ENCODE measurements at places on chromosomes 3 and 15.

- no peak for DNase-seq
These were observed 12.8 kb upstream of the SH3BP5 start for GRCh38 chr3:15345066-15345607.

DNA sequence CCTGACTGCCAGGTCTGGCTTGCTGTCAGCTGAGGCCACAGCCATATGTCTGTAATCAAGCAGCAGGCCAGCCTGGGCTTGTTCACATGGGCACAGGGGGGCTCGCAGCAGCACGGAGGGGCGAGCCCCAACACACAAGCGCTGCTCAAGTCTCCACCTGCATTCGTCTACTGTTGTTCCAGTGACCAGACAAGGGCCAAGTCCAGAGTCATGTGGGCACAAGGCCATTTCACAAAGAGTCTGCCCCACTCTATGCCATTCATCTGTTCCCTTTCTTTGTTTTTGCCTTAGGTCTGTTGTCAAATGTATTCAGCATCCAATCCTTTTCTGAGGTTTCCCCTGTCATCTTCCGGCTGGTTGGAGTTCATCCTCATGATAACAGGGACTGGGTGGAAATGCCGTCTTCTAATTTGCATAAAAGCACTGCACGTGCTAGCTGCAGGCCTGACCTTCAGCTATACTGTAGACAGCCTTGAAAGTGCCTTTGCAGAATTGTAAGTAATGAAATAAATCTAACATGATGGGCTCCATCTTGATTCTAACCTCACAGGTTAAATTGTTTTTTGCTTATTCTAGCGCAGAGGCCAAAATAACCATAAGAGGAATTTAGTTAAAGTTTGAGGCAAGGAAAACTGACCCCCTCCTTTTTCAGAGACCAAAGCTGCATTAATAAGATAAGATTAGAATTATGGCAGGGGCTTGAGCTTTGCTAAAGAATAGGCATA lies 28.6 kb upstream of the KBTBD12 start:
- DNase-seq = no peak

GRCh38 chr3:172750069-172750367 lies 508 bp upstream of the ECT2 start:
- DNase-seq = no peak

- no peak for DNase-seq
These were observed 119.4 kb upstream of the CGNL1 start for GRCh38 chr15:57256939-57257338.

DNA sequence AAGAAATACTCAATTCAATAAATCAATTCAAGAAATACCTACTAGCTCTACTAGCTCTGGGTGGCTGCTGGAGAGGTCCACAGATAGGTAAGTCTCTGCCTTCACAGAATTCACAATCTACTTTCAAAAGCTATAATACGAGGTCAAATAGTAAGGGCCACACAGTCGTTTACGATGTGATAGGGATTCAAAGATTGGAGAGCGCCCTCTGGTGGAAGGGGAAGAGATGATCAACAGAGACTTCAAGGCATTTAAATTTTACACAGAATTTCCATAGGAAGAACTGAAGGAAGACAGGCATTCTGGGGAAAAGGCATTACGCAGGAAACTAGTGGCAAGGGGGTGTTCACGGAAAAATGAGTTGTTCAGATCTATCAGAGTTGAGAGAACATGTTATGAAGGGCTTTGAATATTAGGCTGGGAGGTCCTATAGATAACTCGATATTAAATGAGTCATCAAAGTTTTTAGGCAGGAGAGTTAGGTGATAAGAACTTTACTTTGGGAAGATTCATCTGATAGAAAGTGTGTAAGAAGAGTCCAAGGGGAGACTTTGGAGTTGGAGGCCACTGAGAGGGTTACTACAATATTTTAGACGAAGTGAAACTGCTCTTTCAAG lies 128.8 kb downstream of the FRMD5 start:
- no peak for DNase-seq

DNA sequence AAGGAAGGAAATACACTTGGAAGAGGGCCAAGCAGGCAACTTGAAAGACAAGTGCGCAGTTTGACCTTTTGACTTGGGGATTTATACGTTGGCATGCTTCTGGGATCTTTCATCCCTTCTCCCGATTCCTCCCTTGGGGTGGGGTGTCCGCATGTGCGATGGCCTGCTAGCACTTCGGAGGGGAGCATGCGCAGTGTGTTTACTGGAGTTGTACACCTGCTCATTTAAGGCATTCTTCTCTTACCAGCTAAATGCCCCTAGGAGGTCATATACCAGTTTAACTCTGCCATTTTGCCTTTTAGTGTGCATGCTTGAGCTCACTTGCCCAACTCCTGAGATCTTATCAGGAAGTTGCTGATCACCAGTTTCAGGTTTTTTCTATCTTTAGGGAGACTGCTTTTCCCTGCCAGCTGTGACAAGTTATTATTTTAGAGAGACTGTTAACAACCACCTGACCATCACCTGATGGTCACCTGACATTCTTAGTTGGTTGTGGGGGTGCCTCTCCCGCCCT lies 63.5 kb downstream of the BFSP2 start:
- no peak for DNase-seq

DNA sequence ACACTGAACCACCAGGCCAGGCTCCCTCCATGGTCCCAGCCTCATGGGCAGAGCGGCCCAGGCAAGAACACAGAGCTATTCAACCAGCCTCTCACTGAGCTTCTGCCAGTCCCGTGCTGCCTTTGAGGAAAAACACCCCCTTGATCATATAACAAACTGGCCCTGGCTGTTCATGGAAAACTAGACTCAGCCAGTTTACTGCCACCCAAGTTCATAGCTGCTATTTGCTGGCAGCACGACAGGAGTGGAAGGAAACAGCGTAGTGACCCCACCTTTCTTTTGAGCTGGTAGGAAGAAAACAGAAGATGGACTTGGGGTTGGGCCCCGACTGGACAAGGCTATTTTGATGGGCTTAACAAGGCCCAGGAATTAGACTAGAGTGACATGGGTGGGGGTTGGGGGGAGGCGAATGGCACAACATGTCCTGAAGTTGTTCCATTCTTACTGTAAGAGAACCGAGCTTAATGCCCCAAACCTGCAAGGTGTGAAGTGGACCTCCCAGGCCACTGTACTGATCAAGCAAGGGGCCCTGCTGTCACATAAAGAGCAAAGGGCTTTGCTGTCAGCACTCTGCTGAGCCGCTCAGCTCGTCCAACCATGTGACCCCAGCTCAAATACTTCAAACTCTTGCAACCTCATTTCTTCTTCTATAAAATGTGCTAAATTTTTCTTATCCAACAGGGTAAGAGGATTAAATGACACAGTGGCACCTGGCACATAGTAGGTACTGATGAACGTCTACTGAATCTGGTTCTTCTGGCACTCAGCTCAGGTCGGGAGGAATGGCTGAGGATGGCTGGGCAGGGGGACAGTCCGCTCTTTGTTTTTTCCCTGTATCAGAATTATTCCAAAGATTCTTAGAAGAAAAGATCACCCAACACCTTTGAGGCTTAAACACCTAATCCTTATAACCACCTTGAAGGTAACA lies 1.6 kb downstream of the FBXL22 start:
- DNase-seq = no peak

DNA sequence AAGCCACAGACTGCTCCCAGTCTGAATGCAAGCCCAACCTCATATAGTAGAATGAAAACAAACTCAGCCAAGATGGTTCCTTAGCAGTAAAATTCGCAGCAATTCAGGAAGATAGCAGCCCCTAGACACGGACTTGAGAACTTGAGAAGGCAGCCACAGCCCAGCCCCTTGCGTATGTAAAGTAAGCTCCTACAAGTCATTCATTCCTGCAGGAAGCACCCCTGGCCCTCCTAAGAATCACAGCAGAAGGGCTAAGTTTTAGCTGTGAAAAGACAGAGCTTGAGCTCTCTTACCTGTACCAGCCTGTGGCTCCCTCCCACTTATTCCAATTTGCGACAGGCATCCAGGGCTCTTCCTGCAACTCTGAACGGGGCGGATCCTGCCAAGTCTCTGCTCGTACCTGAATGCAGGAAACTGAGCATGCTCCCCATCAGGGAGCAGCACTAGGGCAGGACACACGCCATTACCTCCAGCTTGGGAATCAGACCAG lies 136.4 kb downstream of the MAGI1 start:
- no peak for DNase-seq

GRCh38 chr3:52078781-52079560 lies 22.6 kb upstream of the DUSP7 start:
- no peak for DNase-seq

- no peak for DNase-seq
These were observed 629 bp downstream of the RPL24 start for GRCh38 chr3:101685870-101686307.

GRCh38 chr3:64687086-64687780 lies 567 bp downstream of the ADAMTS9 start:
- no peak for DNase-seq

All from occipital lobe (tissue), 3 donors.